ENCODE measurements at places on chromosomes 4 and X. TPM values are rescaled to one million over a fixed set of nuclear protein-coding genes. Genes with fewer than 3 reads are reported as not detected.
A peak's percentile ranks its signal among the peaks of the same experiment; 100 is the strongest.

The TLL1 gene
- total RNA-seq: 0.55 TPM

The PIGA gene
- total RNA-seq: 6.3 TPM

The BEND2 gene
- total RNA-seq: not detected

The TNIP3 gene
- not detected for total RNA-seq

The FANCB gene
- 0.32 TPM for total RNA-seq

The HSPA4L gene
- 20.0 TPM for total RNA-seq

The BEND4 gene
- total RNA-seq: not detected

The RAB41 gene
- not detected for total RNA-seq

The RNF212 gene
- total RNA-seq: 0.21 TPM

The LRAT gene
- not detected for total RNA-seq

The ADH1A gene
- not detected for total RNA-seq

DNA sequence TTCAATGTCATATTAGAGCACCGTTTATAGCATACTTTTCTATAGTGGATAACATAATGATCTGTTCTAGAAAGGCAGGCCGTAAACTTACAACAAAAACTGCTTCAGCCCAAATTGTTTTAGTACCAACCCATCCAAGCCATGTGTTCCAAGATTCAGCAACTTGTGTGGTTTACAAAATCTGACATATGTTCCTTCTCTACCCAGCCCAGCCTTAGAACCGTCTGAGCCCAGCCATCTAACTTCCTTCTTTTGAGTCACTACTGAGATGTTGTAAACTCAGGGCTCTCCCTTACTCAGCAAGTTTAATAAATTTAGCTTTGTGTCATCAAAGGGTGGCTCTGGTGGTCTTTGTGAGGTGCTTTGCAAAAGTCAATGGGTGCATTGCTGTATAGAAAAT lies 32.4 kb upstream of the REPS2 start:
- DNase-seq: no peak

DNA sequence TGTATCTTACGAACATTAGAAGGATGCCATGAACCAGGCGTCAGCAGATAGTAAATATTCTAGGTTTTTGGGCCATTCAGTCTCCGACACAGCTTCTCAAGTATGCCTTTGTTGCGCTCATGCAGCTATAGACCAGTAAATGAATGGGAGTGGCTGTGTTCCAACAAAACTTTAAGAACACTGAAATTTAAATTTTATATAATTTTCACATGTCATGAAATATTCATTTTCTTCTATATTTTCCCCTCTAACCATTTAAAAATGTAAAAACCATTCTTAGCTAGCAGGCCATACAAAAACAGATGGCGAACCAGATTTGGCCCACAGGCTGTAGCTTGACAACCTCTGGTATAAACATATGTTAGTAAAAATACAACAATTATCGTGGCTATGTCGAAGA lies 151.8 kb upstream of the KIT start:
- no peak for DNase-seq

DNA sequence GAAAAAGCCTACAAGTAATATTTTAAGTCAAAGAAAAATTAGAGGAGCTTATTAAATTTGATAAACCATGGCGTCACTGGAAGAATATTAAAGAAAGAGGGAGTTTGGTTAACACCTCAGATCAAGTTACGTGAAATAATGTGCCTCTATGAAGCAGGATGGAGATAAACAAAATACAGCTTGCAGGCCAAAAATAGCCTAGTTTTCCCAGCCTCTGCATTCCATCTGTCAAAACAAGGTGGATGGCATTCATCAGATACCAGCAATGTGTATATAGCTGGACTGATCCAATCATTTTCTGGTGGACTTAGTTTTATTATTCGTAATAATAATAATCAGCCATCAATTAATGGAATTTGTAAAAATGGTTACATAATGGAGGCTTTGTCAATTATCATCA lies 230.7 kb downstream of the NR3C2 start:
- DNase-seq: no peak

DNA sequence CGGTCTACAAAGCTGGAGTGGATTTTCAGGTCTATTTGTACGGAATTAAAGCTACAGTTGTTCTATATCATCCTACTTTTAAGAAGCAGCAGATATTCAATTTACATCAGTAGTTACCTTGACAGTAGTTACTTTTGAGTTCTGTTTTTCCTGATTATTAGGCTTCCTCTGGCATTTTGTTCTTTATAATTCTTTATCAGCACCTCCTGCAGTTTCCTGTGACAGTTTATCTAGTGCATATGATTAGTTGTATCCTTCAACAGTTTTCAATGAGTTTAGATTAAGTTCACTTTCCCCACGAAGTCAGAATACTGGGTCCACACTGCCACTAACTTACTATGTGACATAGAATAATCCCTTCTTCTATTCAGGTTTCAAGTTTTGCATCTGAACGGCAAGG lies 71.7 kb downstream of the IDS start:
- DNase-seq: no peak

- peak; percentile 11 for DNase-seq
Measured at GRCh38 chrX:21658152-21658737, at the start of gene KLHL34. Gene KLHL34, minus strand, starts transcription at chrX:21658330. Its CDS starts 542 bp downstream, at chrX:21657788.

- peak; percentile 69 for DNase-seq
Measured at GRCh38 chrX:12946838-12947544, 27.9 kb upstream of the TMSB4X start.

DNA sequence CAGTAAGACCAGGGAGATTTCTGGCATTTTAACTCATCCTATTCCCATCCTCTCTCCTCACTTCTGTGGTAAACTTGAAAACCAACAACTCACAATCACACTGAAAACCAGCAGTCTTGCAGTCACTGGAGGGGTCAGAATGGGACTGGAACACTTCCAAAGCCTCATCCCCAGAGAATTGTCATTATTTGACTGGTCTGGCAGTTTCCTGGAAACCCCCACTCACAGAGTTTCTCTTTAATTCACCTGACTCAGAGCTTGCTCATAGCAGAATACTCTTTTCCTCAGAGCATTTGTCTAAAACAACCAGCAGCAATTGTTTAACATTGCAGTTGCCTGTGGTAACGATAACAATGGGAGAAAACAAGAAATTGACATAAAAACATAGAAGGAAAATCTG lies 7.3 kb upstream of the RAB9B start:
- DNase-seq: no peak

DNA sequence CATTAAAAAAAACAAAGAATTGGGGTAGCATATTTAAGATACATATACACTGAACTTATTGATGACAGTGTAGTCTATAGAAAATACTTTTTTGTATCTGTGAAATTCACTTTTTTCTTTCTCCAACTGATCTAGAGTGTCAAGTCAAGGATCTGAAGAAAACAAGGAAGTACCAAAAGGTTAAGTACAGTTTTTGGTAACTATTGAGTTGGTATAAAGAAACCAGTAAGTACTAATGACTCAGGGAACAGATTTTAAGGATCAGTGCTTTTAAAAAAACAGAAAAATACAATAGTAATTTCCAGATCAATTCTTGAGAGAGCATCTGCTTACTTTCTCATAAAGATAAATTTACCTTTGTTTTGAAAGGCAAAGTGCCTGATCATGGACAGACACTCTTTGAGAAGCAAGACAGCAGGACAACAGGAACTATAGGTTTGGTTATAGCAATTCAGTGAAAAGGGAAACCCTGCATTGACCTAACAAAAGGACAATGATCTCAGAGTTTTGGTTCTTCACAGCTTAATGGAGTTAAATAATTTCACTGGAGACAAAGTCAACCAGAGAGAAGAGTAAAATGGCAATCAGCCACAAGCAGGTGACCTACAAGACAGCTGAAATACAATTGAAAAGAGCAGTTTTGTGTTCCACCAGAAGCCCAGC lies 23.4 kb downstream of the TRMT10A start:
- no peak for DNase-seq

DNA sequence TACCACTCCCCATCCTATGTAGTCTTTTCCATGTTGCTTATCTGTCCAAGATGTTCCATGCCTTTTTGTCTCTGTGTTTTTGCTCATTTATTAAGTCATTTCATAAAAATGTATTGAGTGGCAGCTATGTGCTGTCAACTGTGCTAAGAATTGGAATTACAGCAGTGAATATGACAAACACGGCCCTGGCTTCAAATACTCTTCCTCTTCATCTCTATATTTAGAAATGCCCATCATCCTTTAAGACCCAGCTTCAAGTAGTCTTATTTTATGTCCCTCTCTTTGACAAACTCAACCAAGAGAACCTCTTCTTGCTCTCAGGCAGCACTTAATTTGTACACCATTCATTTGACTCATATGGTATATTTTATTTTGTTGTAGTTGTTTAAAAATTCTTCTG lies 55.4 kb upstream of the AMOT start:
- DNase-seq: no peak

DNA sequence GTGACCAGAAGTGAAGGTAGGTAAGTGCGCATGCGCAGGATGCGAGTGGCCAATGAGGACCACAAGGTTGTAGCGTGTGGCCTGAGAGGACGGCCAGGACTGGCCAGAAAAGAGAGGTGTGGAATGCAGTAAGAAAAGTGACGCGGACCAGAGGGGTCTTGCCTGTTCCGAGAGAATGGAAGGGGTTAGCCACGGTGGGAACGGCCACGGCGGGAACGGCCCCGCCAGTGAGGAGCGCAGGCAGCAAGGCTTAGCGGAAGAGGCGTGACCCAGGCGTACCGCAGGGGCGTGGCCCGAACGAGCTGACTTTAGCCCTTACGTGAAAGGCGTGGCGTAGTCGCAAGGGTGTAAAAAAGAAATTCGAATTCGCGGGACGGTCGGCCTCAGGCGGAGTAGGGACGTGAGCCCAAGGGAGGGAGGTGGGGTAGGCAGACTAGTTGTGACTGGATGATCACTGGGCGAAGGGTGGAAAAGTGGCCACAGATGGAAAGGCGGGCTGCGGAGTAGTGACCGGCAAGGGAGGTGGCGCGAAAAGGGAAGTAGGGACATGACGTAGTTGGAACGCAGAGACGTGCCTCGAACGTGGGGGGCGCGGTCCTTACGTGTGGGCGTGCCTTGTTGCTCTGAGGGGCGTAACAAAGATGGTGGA lies 10.4 kb upstream of the CLTRN start:
- DNase-seq: peak; percentile 87

DNA sequence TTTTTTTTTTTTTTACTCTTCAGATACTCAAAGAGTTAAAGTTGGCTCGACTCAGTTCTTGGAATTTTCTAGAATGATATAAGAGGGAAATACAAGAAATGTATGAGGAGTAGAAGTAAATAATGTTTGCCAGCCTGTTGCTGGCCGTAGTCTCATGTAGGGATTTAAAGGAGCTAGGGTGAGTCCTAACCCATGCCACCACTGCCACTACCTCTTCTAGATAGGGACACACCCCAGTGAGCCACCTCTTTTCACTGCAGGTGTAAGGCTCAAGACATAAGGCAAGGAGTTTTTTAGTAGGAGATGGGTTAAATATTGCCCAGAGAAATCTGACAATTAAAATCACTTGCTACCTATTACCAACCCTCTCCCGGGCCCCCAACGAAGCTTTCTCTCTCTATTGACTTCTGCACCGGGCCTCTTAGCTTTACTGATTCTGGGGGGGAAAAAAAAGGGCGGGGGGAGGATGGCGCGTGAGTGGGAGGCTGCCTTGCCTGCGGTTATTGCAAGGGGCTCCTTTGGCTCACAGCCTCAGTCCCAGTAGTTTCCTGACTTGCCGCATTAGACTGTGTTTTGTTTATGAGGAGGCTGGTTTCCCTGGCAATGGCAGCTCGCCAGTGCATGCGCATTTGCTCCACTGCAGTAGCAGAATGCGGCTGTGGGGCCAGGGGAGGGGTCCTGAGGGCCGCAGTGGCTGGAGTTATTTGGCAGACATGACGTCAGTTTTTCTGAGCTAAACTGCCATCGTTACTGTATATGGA lies 3.0 kb downstream of the LINC00632 start:
- peak; percentile 66 for DNase-seq

DNA sequence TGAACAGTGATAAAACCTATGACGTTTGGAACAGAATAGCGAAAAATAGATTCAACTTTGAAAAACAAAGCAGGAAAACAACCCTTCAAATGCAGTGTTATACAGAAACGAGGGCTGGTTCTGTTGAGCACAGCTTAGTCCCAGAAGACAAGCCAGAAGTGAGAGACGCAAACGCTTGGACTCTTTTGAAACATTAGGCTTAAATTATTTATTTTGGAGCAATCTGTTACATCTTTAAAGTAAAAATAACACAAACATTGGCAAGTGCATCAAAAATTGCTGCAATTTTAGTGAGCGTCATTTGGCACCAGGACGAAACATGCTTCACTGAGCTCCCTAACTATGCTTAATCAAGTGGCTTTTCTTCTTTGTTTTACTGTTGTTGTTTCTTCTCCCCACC lies 63.5 kb downstream of the ENPP6 start:
- no peak for DNase-seq

- peak; percentile 16 for DNase-seq
Measured at GRCh38 chr4:14269824-14270223, 642.3 kb upstream of the BOD1L1 start.

GRCh38 chr4:140188975-140189374 lies 35.0 kb upstream of the MAML3 start:
- no peak for DNase-seq

DNA sequence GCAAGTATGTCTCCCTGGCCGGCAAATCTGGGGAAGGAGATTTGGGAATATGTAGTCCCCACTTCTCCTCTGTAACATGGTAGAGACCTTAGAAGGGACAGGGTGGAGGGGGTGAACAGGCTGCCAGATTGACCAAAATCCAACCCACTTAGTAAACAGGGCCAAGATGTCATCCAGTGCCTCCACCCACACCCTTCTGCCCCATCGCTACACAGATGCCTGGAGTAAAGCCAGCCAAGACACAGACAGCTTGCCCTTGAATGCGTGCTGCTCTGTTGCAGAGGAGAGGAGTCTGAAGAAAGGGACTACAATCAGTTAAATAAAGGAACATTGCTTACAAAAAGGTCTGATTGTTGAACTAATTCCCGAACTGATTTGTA lies 160.1 kb upstream of the LDB2 start:
- no peak for DNase-seq

DNA sequence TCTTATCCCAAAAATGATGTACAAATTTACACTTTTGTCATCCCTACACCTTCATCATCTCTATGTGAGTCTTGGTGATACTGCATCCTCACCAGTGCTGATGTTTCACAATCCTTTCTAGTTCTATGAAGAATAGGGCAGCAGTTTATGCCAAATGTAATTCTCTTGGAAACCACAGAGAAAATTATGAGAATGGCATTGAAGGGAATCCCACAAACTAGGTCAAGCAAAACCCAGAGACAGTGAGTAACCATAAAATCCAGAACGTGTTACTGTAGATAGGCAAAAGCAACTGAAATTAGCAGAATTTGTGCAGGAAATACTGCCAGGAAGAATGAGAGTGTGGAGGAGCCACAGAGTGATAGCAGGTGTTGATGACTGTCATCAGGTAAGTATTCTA lies 24.5 kb downstream of the IL15 start:
- DNase-seq: no peak

DNA sequence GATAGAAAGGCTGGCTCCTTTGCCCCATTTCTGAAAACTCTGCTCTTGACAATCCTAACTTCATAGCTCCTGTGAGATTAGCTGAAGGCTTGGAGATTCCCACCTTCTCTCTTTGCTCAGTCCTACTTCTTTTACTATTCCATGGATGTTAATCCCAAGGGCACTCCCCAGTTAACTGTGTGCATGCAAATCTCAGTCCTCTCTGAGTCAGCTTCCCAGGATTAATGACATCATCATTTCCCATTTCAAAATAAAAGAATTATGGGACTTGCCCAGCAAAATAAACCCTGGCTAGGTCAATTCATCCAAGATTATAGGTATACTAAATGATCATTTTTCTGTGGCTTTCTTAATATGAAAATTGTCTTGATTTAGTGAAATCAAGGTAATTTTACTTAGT lies 328.6 kb upstream of the NR3C2 start:
- DNase-seq: no peak

GRCh38 chr4:47718696-47719095 lies 119.2 kb downstream of the CORIN start:
- DNase-seq: no peak

All from heart right ventricle (tissue), 16 donors.